ENCODE measurements at places on chromosomes 3 and 15. TPM values are rescaled to one million over a fixed set of nuclear protein-coding genes. Genes with fewer than 3 reads are reported as not detected.
A peak's percentile ranks its signal among the peaks of the same experiment; 100 is the strongest.

- H3K4me3 ChIP-seq = no peak overlapping the region
- DNase-seq = no peak
- H3K27ac ChIP-seq = no peak overlapping the region
- no peaks in the 10 kb centered on the region for H3K4me1 ChIP-seq
Observed at GRCh38 chr3:42914771-42915515, 9.0 kb downstream of the ZNF662 start.

GRCh38 chr3:14157951-14158350 is 20.4 kb downstream of the XPC start:
- H3K27me3 ChIP-seq = no peaks in the 10 kb centered on the region
- DNase-seq = no peak
- H3K36me3 ChIP-seq = peaks cover 3% of the 10 kb centered on the region

GRCh38 chr15:75822685-75823278 is 20.5 kb upstream of the UBE2Q2 start:
- no peaks in the 10 kb centered on the region for H3K36me3 ChIP-seq
- H3K4me3 ChIP-seq = no peak overlapping the region
- H3K27ac ChIP-seq = peak overlapping the region; percentile 93
- H3K27me3 ChIP-seq = no peaks in the 10 kb centered on the region
- no peak for DNase-seq

GRCh38 chr3:133136114-133137041 is 98.2 kb downstream of the TMEM108 start:
- DNase-seq = no peak
- no peaks in the 10 kb centered on the region for H3K36me3 ChIP-seq
- no peaks in the 10 kb centered on the region for H3K4me1 ChIP-seq
- H3K27me3 ChIP-seq = no peaks in the 10 kb centered on the region
- no peak overlapping the region for H3K27ac ChIP-seq
- no peak overlapping the region for H3K4me3 ChIP-seq

DNA sequence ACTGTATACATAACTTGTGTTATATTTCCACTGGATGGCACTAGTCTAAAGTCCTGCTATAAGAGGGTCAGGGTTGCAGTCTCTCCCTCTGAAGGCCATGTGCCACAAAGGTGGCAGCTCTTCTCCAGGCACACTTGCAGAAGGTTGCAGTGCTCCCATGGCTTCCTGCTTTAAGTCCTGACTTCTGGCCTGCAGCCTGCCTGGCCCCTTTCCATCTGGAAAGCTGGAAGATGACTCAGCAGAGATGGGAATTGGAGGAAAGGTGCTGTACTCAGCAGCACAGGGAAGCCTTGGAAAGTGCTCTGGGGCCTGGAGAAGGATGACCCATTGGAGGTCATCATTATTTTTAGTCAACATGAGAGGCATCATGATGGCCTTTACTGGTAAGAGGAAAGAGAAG is 40.9 kb upstream of the MRPL3 start:
- no peaks in the 10 kb centered on the region for H3K36me3 ChIP-seq
- H3K27ac ChIP-seq = no peak overlapping the region
- no peak for DNase-seq
- no peaks in the 10 kb centered on the region for H3K4me1 ChIP-seq
- H3K4me3 ChIP-seq = no peak overlapping the region

DNA sequence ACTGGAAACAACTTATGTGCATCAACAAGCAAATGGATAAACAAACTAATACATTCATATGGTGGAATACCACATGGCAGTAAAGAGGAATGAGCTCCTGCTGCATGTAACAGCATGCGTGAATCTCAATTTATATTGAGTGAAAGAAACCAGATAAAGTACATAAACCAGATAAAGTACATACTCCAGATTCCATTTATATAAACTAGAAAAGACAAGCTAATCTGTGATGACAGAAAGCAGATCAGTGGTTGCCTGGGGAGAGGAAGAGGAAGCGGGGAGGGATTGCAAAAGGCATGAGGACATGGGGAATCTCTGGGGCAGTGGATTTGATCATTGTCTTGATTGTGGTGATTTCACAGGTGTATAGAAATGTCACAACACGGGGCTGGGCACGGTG is 34.2 kb downstream of the LIMD1 start:
- DNase-seq = no peak
- no peaks in the 10 kb centered on the region for H3K4me1 ChIP-seq
- no peaks in the 10 kb centered on the region for H3K27me3 ChIP-seq
- no peak overlapping the region for H3K4me3 ChIP-seq
- no peaks in the 10 kb centered on the region for H3K36me3 ChIP-seq
- H3K27ac ChIP-seq = no peak overlapping the region

- peaks cover 3% of the 10 kb centered on the region for H3K4me1 ChIP-seq
- no peaks in the 10 kb centered on the region for H3K36me3 ChIP-seq
- H3K27me3 ChIP-seq = no peaks in the 10 kb centered on the region
- H3K4me3 ChIP-seq = no peak overlapping the region
- no peak overlapping the region for H3K27ac ChIP-seq
- no peak for DNase-seq
Observed at GRCh38 chr3:81045976-81046375, 715.5 kb downstream of the GBE1 start.

- no peak overlapping the region for H3K4me3 ChIP-seq
- no peak for DNase-seq
- no peaks in the 10 kb centered on the region for H3K27me3 ChIP-seq
- no peaks in the 10 kb centered on the region for H3K36me3 ChIP-seq
Observed at GRCh38 chr3:117520582-117520981, 811.0 kb downstream of the TUSC7 start.

XCR1 gene
- total RNA-seq = not detected

CAPN3 gene
- 1.3 TPM for total RNA-seq

AP3B2 gene
- total RNA-seq = 0.82 TPM

ALDH1A2 gene
- total RNA-seq = 0.61 TPM

SLC27A2 gene
- 31.2 TPM for total RNA-seq

All from Caco-2 (cell line).